ENCODE measurements at places on chromosomes 4 and X.

- no peak for DNase-seq
These were observed 205.2 kb downstream of the GALNTL6 start for GRCh38 chr4:172018358-172018757.

DNA sequence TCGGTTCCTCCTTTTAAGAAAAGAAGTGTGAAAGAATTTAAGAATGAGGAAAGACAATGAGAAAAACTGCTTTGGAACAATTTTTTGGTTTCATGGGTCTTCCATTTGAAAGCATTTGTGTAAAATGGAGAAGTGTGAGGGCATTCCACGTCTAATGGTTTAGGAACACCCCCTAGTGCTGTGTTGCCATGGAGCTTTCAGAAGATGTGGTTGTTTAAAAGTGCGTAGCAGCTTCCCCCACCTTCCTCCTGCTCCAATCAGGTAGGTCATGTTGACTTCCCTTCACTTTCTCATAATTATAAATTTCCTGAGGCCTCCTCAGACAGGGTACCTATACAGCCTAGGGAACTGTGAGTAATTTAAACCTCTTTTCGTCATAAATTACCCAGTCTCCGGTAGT, 50.0 kb downstream of the UGT2B10 start:
- DNase-seq, result no peak

DNA sequence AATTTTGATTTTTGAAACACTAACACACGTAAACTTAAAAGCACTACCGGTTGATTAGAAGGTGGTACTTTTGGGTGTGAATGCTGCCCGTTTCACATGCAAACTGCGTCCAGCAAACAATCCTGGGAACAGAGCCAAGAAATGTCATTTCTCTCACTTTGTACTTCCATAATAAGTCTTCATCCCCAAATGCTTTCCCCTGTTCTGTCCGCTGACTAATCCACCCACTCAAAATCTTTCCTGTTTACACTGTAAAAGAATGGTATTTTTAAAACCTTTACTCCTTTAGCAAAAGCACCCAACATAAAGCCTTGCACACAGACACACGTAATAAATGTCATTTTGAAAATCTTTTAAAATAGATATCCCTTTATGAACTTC, 39.1 kb upstream of the PDLIM5 start:
- no peak for DNase-seq

- DNase-seq, result no peak
These were observed 11.3 kb upstream of the APLN start for GRCh38 chrX:129665916-129666644.

DNA sequence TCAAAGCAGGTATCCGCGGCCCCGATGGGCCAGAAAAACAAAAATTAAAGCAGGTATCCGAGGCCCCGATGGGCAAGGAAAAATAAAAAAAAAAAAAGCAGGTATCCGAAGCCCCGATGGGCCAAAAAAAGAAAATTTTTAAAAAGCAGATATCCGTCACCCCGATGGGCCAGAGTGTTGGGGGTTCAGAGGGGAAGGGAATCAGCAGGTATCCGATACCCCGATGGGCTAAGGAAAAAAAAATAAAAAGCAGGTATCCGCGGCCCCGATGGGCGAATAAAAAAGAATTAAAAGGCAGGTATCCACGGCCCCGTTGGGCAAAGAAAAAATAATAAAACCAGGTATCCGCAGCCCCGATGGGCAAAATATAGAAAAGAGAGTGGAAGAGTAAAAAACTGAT, 289.0 kb downstream of the CHIC1 start:
- no peak for DNase-seq

GRCh38 chr4:135359128-135359527, 1157.5 kb upstream of the PABPC4L start:
- DNase-seq, result no peak

- no peak for DNase-seq
These were observed 37.2 kb upstream of the FAM9B start for GRCh38 chrX:9071031-9071650.

DNA sequence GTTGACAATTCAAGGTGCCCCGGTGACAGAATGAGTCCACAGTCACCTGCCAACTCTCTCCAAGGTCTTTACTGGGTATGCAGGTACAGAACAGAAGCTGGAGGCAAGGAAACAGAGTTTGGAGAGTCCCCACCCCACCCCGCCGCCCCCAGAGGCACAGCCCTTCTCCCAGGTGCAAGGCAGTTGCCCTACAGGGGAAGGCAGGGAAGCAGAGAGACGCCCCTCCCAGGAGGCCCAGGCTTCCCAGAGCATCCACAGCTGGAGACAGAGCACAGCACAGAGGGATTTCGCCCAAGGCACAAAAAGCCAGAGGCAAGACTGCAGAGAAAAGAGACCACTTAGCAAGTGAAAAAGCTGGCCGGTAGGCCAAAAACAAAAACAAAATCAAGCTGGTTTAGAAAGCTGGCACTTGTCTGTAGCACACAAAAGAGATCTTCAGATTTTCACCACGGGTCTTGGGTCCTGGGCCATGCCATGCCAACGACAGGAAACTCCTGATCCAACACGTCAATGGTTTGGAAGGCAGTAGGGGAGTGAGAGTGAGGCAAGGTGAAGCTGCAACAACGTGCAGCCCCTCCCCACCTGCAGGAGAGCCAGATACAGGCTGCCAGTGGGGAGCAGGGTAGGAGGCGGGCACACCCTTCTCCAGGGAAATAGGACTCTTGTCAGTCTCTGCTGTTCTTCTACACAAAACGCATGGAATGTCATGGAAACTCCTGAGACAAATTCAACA, 113.3 kb downstream of the AFAP1 start:
- no peak for DNase-seq

DNA sequence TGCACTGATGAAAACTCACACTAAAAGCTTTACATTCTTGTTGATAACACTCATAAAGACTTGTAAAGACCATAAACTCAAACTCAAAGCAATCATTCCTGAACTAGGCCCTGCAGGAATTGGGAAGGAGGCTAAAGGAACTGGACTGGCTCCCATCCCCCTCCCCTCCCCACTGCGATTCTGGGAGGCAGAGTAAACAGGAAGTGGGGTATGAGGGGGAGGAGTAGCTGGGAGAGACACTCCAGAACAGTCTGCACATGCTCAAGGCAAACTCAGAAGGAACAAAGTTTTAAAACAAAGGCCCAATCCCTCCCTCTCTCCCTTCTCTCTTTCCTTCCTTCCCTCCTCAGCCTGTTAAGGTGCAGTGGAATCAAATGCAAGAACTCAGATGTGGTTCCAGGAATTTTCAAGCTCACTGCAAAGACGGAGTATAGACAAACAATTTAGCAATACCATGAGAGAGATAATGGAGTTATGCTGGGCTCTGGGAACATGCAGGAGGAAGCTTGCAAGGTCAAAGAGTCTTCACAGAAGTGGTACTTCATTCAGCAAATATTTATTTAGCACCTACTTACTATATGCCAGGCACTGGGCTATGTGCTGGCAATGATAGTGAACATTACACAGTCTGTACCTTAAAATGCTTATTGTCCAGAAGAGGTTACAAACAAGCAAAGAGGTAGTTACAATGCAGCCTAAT, 15.9 kb downstream of the MID1IP1 start:
- DNase-seq, result no peak

GRCh38 chr4:40747207-40747835, 2.4 kb upstream of the NSUN7 start:
- no peak for DNase-seq

DNA sequence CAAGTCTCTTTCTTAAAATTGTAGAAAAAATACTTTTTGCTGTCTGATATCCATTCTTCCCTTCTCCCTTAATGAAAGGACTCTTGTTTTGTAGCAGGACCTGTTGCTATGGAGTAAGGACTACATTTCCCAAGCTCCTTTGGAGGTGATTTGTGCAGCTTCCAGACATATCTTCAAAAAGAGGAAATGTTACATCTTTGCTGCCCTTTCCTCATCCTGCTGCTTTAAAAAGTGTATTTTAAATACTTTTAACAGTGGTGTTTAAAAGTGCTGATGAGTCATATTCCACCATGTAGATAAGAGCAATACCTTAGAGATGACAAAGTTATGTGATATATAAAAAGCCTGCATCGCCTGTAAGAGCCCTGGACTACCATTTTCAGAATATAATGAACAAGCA, 98.7 kb downstream of the CFAP299 start:
- no peak for DNase-seq

DNA sequence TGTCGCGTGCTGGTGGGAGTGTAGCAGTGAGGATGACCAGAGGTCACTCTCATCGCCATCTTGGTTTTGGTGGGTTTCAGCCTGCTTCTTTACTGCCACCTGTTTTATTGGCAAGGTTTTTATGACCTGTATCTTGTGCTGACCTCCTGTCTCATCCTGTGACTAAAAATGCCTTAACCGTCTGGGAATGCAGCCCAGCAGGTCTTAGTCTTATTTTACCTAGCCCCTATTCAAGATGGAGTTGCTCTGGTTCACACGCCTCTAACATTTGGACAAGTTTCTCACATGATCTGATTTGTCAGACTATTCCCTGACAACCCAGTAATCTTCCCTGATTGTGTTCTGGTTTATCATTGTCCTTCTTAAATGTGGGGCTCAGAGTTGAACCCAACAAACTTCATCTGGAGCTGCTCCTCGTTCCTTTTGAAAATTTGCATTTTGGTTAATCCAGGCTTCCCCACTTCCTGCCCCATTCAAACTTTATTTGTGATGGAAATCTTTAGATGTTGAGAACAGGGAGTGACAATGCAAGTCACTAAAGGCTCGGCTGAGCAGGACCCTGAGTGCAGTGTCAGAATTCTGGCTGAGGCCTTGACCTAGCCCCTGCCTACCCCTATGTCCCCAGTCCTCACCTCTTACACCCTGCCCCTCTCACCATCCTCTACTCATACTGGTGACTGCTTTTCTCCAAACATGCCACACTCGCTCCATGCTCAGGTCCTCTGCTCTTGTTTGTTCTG, 226.8 kb downstream of the STIM2 start:
- DNase-seq, result no peak

DNA sequence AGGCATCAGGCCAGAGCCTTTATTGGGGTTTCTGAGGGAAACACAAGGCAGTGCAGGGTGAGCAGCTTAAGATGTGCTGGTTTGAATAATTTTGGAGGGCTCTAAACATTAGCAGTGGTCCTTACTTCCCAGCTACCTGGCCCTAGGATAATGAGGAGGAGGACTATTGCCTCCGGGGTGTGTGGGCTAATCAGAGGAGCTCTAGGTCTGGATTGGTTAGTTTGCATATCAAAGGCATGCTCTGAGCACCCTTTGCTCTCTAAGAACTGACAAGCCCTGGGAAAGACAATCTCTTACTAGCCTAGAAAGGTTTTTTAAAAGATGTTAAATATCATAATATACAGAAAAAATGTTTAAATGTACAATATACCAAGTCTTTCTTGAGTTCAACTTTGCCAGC, 58.4 kb downstream of the RXFP1 start:
- DNase-seq, result no peak

DNA sequence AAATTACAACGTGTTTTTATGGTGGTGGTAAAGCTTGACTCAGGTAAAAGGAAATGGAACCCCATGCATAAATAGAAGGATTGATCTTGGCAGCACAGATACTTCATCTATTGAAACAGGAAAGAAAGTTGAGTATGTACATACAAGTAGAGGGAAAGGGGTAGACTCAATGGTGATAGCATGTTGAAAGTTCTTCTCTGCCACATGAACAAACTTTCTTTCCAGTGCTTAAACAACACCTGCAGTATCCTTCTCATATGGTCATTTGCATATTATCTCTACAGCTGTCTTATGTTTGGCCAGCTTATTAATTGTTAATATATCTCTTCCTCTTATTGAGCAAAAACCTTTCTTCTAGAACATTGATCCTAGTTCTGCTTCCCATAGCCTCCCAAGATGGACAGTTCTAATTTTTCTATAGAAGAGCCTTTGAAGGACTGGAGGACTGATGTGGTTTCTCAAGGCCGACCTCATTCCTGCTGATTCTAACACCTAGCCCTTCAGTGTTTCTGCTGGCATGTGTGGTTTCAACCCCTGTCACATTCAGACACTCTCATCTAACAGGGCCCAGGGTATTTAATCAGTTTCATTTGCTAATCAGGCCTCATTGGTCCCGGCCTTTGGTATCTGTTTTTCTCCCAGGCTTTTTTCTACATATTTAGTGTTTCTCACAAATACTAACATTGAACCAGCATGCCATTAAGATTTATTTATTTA, 108.1 kb upstream of the SPRY1 start:
- DNase-seq, result no peak

GRCh38 chr4:7103607-7104365, 35.9 kb upstream of the GRPEL1 start:
- DNase-seq, result no peak

- DNase-seq, result no peak
These were observed 6.6 kb downstream of the CLRN2 start for GRCh38 chr4:17521595-17521994.

GRCh38 chrX:19280636-19281035, 63.1 kb upstream of the PDHA1 start:
- DNase-seq, result no peak

GRCh38 chrX:148732743-148733142, 232.3 kb downstream of the AFF2 start:
- DNase-seq, result no peak

DNA sequence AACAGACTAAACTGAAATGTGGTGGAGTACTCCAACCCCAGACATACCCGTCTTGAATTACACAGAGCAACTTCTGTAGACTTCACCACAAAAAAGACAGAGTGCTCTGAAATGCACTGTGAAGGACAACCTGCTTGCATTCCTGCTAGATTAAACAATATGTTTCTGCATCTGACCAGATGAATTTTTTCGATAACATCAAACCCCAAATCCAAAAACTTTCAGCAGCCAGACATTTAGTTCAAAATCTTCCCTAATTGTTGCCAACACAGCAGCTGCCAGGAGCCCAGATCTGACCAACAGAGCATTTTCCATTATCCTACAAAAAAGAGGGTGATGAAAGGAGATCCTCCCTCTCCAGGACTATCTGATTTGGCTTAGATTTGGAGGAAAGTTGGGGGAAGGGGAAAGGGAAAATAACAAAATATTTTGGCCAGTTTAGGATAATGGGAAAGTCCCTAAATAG, 356.5 kb downstream of the PDGFC start:
- no peak for DNase-seq

DNA sequence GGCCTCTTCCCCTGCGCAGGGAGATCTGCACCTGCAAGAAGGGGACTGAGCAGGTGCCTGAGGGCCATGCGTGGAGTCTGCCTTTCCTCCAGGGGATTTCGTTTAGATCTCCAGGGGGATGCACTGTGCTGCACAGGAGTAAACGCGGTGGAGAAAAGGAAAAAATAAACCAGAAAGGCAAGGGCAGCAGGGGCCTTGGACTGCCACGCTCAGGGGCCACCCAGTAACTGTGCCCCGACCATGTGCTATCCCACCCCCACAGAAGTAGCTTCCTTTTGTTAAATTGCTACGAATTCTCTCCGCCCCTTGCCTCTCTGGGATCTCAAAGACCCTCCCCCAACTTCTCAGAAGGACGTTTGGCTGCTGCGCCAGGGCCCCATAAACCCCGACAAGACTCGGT, 17.2 kb upstream of the HMX1 start:
- no peak for DNase-seq

DNA sequence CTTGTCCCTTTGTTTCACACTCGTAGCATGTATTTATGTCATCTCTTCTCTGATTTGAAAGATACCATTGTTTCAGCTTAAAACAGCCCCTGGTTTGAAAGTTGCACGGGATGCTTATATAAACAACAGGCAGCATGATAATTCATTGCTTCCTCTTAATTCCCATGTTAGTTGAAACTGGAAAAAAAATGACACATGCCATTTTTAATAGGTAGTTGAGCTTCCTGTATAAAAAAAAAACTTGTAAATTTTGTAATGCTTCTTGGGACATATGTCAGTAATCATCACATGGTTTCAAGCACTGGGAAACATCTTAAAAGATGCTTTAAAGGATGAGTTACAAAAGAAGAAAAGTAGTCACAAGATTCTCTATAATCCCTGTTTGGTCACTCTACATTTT, 243.0 kb downstream of the PALLD start:
- DNase-seq, result no peak

Data from stimulated activated naive CD8-positive, alpha-beta T cell treated with anti-CD3 and anti-CD28 coated beads, Interleukin-15, Interleukin-2, amounts not matched to agents 100 U/mL and 50 U/mL, for 24 hours (primary cell).